ENCODE measurements at places on chromosomes 3 and 15. TPM values are rescaled to one million over a fixed set of nuclear protein-coding genes. Genes with fewer than 3 reads are reported as not detected.

GRCh38 chr3:126515066-126515706 is 2.4 kb downstream of the UROC1 start:
- H3K4me3 ChIP-seq: no peak overlapping the region
- no peak for DNase-seq
- no peaks in the 10 kb centered on the region for H3K4me1 ChIP-seq
- H3K27ac ChIP-seq: no peak overlapping the region
- no peaks in the 10 kb centered on the region for H3K36me3 ChIP-seq

GRCh38 chr15:62712455-62712839 is 330.1 kb upstream of the TPM1 start:
- H3K27ac ChIP-seq: no peak overlapping the region
- H3K27me3 ChIP-seq: no peaks in the 10 kb centered on the region
- DNase-seq: no peak
- H3K36me3 ChIP-seq: no peaks in the 10 kb centered on the region
- H3K4me3 ChIP-seq: no peak overlapping the region
- no peaks in the 10 kb centered on the region for H3K4me1 ChIP-seq

DNA sequence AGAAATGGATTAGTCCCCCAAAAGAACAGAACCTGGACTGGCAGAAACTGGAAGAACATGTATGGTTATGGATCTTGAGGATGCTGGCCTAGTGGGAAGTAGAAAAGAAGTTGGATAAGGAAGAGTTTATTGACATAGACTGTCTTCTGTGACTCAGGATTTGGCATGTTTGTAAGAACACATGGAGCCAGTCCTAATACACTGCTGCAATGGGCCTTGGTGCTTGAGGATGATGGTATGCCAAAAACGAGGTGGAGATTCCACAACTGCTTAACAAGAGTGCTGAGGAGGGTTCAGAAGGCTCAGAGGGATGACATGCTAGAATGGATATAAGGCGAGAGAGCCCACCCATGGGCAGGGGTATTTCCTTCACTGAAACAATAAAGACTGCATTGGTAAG is 22.4 kb downstream of the LZTFL1 start:
- DNase-seq: no peak
- H3K36me3 ChIP-seq: peaks cover 12% of the 10 kb centered on the region
- no peaks in the 10 kb centered on the region for H3K27me3 ChIP-seq
- no peak overlapping the region for H3K4me3 ChIP-seq

DNA sequence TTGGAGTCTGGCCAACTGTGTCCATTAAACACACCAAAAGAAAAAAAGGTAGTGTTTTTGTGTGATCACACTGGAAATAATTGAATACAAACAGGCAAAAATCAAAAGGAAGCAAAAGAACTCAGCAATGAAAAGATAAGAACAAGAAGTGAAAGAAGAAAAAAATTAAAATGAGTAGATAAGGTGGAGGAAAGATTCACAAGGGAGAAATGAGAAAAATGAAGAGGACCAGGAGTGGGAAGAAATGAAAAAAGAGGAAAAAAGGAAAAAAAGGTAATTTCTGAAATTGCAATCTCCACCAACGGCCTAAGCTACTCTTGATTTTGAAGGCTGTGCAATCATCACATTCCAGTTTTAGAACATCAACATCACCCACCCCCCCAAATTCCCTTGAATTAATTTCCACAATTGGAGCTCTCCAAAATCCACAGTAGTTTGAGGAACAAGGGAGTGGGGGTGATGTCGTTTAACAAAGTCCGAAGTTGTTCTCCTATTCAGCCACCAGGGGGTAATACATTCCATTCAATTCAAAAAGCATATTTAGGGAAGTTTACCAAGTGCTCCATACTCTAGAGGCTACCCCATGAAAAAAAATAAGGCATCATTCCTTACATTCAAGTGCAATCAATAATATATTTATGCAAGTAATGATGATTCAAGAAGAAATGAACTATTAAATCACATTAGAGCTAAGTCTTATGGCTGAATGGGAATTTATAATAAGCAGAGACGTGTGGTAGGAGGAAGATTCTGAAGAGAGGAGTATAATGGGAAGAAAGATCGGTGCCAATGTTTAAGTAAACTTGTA is 37.4 kb downstream of the ZNF860 start:
- no peaks in the 10 kb centered on the region for H3K27me3 ChIP-seq
- DNase-seq: peak; percentile 10
- H3K4me3 ChIP-seq: no peak overlapping the region
- H3K27ac ChIP-seq: no peak overlapping the region

GRCh38 chr15:56464893-56465520 is at the start of gene MNS1:
TSS of gene MNS1 (minus strand) at chr15:56465137. CDS start at chr15:56464972, 165 bp downstream.
- H3K27me3 ChIP-seq: no peaks in the 10 kb centered on the region
- peak within 1 kb of the TSS; percentile 91 for H3K27ac ChIP-seq
- peaks cover 39% of the 10 kb centered on the region for H3K4me1 ChIP-seq
- H3K4me3 ChIP-seq: peak within 1 kb of the TSS; percentile 93
- peak; percentile 97 for DNase-seq
- peaks cover 28% of the 10 kb centered on the region for H3K36me3 ChIP-seq

DNA sequence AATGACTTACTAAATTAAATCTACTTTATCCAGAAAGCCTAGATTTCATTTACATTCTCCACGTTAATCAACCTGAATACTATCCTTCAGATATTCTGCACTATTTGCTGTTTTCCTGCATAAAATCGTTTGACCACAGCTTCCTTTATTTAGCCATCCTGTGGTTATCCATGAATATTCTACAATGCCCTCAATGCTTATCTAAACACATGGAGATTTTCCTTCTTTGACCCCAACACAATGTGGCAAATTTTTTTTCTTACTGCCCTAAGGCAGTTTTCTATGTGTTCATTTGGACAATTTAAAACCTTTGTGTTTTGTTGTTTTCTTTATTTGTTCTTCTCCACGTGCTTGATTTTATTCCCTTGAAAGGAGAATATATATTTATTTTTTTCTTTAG is 495.5 kb upstream of the ROBO1 start:
- DNase-seq: no peak
- no peaks in the 10 kb centered on the region for H3K4me1 ChIP-seq
- H3K27me3 ChIP-seq: no peaks in the 10 kb centered on the region
- H3K36me3 ChIP-seq: no peaks in the 10 kb centered on the region
- H3K4me3 ChIP-seq: no peak overlapping the region

- no peak overlapping the region for H3K4me3 ChIP-seq
- no peak for DNase-seq
- peaks cover 12% of the 10 kb centered on the region for H3K36me3 ChIP-seq
- peaks cover 7% of the 10 kb centered on the region for H3K4me1 ChIP-seq
- H3K27me3 ChIP-seq: peaks cover 32% of the 10 kb centered on the region
- H3K27ac ChIP-seq: no peak overlapping the region
Measured at GRCh38 chr3:4497843-4498324, 4.7 kb downstream of the ITPR1 start.

- H3K27ac ChIP-seq: no peak overlapping the region
- DNase-seq: no peak
- H3K27me3 ChIP-seq: no peaks in the 10 kb centered on the region
- H3K4me1 ChIP-seq: no peaks in the 10 kb centered on the region
Measured at GRCh38 chr3:128394033-128394432, 72.7 kb downstream of the DNAJB8 start.

DNA sequence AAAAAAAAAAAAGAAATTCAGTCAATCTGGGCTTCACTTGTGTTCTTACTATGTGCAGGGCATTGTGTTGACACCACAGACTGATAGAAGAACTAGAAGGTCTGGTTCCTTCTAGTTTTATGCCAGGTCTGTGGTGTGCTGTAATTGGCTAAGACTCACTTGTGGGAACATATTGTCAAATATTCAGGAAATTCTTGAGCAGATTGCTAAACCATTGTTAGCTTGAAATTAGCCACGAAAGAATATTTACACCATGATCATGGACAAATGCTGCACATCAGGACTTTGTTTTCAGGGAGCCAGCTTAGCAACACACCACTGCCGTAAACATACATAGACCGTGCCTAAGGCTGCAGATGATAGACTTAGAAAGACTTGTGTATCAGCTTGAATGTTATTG is 74.6 kb downstream of the GTPBP8 start:
- no peaks in the 10 kb centered on the region for H3K36me3 ChIP-seq
- peaks cover 2% of the 10 kb centered on the region for H3K4me1 ChIP-seq
- H3K27ac ChIP-seq: no peak overlapping the region

The ALDH1A3 gene
- total RNA-seq: 666 TPM

The FBXO40 gene
- total RNA-seq: not detected

The KCNMB3 gene
- 6.4 TPM for total RNA-seq

The HYAL1 gene
- total RNA-seq: 1.3 TPM

The LYZL4 gene
- not detected for total RNA-seq

The CYP8B1 gene
- not detected for total RNA-seq

The RPL29 gene
- 782 TPM for total RNA-seq

The PRSS50 gene
- total RNA-seq: not detected

The CYP1A1 gene
- total RNA-seq: 3.4 TPM

The ABHD17C gene
- total RNA-seq: 69.7 TPM

The STXBP5L gene
- not detected for total RNA-seq

Measured in Calu3 (cell line).